Stimulated activated CD8-positive, alpha-beta memory T cell treated with anti-CD3 and anti-CD28 coated beads, Interleukin-4, amount 100 ng/mL, for 4 hours (primary cell): ENCODE measurements at places on chromosomes 6 and 20.

DNA sequence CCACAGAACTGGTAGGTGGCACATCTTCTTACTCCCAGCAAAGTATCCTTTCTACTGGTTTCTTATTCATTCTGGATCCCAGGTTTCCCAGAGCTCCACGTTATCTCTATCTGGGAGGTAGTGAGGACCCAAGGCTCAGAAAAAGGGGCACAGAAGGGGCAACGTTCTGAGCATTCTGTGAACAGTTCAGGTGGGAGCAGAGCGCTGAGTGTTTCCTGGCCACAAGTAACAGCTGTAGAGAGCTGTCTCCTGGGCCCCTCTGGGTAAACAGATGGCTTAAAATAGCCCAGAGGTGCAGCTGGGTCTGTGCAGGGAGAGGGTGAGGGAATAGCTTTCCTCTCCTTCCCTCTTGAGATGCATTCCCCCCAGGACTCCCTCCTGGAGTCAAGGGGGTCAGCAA lies 2.1 kb downstream of the APOBEC2 start:
- DNase-seq, result no peak

DNA sequence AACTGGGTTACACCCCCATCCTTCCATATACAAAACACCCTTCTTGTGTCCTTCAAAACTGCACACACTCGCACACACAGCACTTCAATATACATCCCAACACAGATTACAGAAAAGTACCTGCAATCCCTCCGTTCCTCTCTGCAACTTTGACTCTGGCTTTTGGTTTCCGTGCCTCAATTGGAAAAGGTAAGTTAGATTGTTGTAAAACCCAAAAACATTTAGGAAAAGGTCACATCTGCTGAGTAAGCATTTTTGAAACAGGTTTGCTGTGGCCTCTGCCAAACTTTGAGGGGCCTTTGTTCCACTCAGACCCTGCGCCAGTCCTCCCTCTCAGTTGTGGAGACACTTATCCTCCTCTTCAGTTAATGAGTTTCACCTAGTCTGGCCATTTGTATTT lies 4.2 kb downstream of the NKX2-4 start:
- DNase-seq, result no peak

- DNase-seq, result no peak
Measured at GRCh38 chr6:144360401-144360800, 75.3 kb downstream of the UTRN start.

GRCh38 chr6:45899683-45899946 lies 116.0 kb downstream of the CLIC5 start:
- no peak for DNase-seq

DNA sequence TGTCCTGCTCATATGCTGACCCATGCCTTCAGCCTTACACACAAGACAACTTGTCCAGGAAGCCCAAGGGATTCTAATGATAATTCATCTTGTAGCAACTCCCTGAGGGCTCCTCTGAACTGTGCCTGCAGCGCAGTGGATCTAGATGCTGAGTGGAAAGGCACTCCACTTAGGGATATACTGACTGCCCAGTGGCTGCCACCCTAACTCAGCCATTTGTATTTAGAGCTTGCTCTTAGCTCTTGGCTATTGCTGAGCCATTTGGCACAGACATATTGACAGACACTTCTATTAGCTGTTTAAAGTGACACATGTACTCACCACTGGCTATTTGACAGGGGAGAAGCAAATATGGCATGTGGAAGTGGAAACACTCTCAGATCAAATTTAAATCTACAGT lies 278.3 kb upstream of the SGK1 start:
- no peak for DNase-seq

DNA sequence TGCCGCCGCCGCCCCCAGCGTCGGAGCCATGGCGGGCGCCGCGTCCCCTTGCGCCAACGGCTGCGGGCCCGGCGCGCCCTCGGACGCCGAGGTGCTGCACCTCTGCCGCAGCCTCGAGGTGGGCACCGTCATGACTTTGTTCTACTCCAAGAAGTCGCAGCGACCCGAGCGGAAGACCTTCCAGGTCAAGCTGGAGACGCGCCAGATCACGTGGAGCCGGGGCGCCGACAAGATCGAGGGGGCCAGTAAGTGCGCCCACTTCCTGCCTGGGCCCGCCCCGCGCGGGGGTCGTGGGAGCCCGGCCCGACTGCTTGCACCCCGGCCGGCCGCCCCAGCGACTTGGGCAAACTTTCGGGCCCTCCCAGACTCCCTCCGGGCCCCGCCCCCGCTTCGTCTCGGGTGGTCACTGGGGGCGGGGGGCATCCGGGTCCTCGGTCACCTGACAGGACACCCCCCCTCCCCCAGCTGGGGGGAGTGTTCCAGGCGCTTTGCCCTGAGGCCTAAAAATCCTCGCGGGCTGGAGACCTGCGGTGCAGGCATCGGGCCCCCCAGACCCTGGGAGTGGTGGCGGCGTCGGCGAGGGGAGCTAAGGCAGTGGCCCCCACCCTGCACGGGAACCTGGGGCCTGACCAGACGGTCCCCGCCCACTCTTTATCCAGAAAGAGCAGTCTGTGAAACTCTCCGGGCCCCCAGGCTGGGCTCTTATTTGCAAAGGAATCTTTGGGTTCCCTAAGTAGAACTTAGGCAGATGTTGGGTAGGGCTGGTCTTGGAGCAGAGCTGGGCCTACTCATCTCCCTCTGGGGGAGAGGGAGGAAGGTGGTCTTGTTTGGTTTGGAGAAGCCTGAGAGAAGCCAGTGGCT lies 501 bp downstream of the PLCG1 start:
- peak; percentile 28 for DNase-seq

DNA sequence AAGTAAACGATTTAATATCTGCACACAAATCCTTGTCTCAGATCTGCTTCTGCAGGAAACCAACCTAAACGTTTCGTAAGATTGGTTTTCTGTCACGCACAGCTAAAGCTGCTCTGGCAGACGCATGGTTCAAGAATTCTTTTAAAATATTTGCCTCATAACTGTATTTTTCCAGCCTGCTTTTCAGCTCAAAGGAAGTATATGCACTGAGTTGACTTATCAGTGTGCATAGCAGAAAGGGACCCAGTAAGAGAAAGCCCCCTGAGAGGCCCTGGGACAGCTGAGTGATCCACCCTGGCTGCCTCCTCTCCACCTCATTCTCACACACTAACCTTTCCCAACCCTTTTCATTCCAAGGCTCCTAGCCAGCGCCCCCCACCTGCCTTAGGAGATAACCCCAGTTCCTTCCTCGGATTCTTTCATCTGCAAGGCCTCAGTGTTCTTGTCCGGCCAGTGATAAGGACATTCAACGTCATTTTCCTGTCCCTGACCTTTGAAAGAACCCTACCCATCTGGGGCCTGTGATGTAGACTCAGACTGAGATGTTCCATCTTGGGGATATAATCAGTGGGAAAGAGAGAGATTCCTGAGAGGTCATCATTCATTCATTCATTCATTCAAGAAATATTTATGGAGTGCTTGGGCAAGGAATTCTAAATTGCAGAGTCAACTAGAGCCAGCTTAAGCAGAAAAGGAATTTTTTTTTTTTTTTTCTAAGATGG lies 22.4 kb upstream of the SLC9A8 start:
- no peak for DNase-seq

- DNase-seq, result no peak
Measured at GRCh38 chr6:117776441-117776840, 101.2 kb downstream of the NUS1 start.

GRCh38 chr20:57464642-57465211 lies 60.2 kb downstream of the CTCFL start:
- no peak for DNase-seq

DNA sequence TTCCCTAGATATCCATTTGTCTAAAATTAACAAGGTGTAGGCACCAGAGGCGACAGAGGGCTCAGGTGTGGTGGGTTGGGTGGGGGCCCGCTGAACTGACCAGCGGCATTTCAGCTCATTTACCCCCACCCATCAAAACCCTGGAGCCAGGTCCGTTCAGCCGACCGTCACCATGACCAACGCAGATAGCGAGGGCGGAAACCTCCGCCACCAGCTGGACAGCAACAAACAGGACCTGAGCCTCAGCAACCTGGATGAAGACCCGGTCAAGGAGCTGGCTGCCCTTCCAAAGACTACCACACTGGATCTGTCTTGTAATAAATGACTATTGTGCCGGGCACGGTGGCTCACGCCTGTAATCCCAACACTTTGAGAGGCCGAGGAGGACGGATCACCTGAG lies 120.8 kb upstream of the LGSN start:
- DNase-seq, result no peak

DNA sequence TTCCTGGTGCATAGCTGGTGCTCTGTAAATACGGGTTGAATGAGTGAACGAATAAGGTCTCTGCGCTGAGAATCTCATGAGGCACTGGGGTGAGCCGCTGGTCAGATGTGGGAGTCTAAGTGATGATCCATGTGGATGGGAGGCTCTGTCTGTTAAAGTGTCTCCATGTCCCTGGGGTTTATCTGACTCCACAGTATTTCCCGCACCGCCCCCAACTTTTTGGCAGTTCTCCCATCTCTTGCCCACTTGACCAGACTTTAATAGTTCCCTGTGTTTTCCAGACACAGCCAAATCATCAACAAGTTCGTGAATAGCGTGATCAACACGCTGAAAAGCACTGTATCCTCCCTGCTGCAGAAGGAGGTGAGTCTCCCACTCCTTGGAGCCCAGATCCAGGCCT lies 9.9 kb downstream of the BPIFA2 start:
- DNase-seq, result no peak

GRCh38 chr6:14313248-14313647 lies 195.7 kb downstream of the CD83 start:
- DNase-seq, result no peak

GRCh38 chr6:89258912-89259311 lies 41.8 kb upstream of the GABRR1 start:
- DNase-seq, result no peak

GRCh38 chr20:24935766-24936525 lies 13.1 kb upstream of the CST7 start:
- no peak for DNase-seq

DNA sequence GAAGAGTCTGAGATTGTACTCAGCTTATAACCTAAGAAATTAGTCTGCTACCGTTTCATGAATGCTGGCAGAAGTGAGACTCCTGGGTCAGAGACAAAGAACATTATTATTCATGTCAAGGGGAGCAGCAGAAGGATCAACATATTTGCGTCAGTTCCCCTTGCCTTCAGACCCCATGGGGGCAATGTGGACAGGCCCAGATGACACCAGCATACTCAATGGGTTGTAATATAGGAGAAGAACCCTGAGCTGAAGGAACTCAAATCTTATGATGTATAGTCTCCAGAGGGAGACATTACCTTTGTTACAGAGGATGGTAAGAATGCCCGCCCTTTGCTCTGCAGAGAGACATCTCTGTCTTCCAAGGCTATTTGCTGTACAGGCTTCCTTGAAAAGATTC lies 384.4 kb downstream of the EPM2A start:
- DNase-seq, result no peak

DNA sequence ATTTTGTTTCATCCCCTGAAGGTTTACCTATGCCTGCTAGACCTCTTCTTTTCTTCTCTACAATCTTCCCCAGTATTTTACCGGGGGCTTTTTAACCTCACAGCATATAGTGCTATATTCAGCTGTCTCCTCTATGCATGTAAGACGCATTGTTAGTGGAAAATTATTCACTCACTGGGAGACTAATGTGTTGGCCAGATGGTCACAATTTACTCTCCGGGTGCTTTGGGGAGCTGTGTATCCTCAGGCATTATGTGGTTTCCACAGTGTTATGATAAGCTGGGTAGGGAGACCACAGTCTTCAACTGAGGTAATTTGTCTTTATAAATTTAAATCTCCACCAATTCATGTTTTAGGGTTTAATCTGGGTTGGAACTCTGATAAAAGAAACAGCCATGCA lies 553.8 kb upstream of the PTCHD4 start:
- DNase-seq, result no peak

DNA sequence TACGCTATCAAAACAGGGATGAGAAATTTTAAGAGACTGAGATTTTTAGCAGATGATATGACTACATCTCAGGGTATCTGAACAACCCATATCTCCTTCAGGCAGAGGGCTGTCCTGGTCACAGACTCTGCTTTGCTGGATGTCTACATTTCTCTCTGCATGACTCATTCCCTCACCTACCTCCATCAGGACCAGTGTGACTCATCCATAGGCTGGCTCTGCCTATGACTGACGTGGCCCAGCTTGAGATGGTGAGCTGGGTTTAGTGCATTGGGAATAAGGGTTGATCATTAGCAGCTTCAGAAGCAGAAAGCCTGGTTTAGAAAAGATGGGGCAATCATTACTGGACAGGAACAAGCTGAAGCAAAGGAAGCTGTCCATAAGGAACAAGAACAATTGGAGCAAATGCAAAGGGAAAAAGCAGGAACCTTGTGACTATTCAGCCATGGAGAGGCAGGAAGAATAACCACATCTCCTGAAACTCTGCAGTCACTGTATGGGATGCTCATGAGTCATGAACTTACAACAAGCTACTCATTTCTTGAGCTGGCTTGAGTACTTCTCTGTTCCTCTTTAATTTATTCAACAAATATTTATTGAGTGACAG lies 86.4 kb upstream of the CBLN4 start:
- no peak for DNase-seq

GRCh38 chr20:42747765-42748411 lies 441.8 kb downstream of the PTPRT start:
- DNase-seq, result no peak

GRCh38 chr20:19099596-19100545 lies 112.6 kb upstream of the SLC24A3 start:
- DNase-seq, result no peak

- no peak for DNase-seq
Measured at GRCh38 chr20:63903796-63904561, 9.1 kb downstream of the DNAJC5 start.

DNA sequence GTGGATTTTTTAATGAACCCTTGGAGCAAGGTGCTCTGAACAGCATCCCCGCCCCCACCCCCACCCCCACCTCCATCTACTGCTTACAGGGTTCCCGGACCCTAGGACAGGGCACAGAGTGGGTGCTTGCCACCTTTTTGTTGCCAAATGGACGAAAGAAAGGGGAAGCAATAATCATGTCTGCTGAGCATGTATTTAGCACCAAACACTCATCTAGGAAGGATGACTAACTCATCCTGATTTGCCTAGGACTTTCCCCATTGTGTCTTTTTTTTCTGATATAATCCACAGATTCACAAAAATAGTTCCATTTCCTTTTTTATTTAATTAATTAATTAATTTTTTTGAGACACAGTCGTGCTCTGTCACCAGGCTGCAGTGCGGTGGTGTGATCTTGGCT lies 1.2 kb upstream of the PLTP start:
- DNase-seq, result no peak

DNA sequence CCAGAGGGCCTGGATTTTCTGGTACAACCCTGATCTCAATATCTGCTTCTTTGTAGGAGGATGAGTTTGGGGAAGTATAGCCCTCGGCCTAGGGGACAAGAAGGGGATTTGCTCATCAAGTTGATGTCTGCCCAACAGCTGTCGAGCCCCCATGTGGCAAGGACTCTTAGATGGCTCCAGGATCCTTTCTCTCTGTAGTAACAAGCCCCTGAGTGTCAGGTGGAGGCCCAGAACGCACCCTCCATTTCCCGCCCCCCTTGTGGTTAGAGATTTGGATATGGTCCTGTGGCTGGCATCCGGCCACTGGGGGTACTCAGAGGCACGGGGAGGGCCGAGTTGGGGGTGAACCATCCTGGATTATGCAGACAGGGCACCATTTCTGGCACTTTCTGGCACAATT lies 50.1 kb downstream of the CTCFL start:
- DNase-seq, result no peak
